Colonic mucosa (tissue), 4 donors: ENCODE measurements at places on chromosomes 13 and 19. TPM values are rescaled to one million over a fixed set of nuclear protein-coding genes. Genes with fewer than 3 reads are reported as not detected.

- H3K27ac ChIP-seq: no peak overlapping the region
- no peaks in the 10 kb centered on the region for H3K27me3 ChIP-seq
- no peak for DNase-seq
- peaks cover 20% of the 10 kb centered on the region for H3K36me3 ChIP-seq
- no peak overlapping the region for H3K4me3 ChIP-seq
- peaks cover 13% of the 10 kb centered on the region for H3K4me1 ChIP-seq
These were observed 6.1 kb downstream of the SAFB start for GRCh38 chr19:5628919-5629481.

DNA sequence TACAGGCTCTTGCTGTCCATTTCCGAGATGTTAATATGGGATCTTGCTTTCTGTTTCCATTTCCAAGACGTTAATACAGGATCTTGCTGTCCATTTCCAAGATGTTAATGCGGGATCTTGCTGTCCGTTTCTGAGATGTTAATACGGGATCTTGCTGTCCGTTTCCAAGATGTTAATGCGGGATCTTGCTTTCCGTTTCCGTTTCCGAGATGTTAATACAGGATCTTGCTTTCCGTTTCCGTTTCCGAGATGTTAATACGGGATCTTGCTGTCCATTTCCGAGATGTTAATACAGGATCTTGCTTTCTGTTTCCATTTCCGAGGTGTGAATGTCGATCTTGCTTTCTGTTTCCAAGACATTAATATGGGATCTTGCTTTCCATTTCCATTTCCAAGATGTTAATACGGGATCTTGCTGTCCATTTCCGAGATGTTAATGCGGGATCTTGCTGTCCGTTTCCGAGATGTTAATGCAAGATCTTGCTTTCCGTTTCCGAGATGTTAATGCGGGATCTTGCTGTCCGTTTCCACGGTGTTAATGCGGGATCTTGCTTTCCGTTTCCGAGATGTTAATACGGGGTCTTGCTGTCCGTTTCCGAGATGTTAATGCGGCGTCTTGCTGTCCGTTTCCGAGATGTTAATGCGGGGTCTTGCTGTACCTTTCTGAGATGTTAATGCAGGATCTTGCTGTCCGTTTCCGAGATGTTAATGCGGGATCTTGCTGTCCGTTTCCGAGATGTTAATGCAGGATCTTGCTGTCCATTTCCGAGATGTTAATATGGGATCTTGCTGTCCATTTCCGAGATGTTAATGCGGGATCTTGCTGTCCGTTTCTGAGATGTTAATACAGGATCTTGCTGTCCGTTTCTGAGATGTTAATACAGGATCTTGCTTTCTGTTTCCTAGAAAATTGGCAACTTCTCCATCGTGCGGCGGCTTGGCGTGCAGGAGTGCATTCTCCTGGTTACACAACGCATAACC lies 38.3 kb downstream of the PEX11G start:
- H3K27me3 ChIP-seq: no peaks in the 10 kb centered on the region
- no peaks in the 10 kb centered on the region for H3K4me1 ChIP-seq
- H3K27ac ChIP-seq: no peak overlapping the region
- DNase-seq: no peak

GRCh38 chr19:40159744-40160143 lies 31.5 kb upstream of the MAP3K10 start:
- no peaks in the 10 kb centered on the region for H3K27me3 ChIP-seq
- no peak overlapping the region for H3K27ac ChIP-seq

DNA sequence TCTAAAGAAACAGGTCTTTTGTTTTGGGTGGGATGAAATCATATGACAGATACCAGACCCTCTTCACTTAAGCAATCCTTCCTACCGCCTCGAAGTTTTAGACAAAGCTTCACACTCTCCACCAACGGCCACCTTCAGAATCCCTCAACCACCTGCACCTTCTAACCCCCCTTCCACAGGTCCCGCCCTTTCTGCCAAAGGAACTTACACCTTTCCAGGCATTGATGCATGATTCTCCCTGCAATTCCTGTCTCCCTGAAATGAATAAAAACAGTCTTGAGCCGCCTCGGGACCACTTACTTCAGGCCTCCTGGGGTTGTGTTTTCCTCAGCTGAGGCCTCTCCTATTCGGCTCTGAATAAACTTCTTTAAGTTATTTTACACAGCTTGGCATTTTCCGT lies 859 bp downstream of the ZNF433 start:
- H3K27ac ChIP-seq: no peak overlapping the region
- H3K36me3 ChIP-seq: no peaks in the 10 kb centered on the region
- peak overlapping the region; percentile 98 for H3K4me3 ChIP-seq
- DNase-seq: no peak

- H3K27me3 ChIP-seq: no peaks in the 10 kb centered on the region
- H3K4me3 ChIP-seq: no peak overlapping the region
- no peak overlapping the region for H3K27ac ChIP-seq
- H3K4me1 ChIP-seq: peaks cover 4% of the 10 kb centered on the region
- no peak for DNase-seq
These were observed 21.9 kb downstream of the RFX1 start for GRCh38 chr19:13984186-13984585.

DNA sequence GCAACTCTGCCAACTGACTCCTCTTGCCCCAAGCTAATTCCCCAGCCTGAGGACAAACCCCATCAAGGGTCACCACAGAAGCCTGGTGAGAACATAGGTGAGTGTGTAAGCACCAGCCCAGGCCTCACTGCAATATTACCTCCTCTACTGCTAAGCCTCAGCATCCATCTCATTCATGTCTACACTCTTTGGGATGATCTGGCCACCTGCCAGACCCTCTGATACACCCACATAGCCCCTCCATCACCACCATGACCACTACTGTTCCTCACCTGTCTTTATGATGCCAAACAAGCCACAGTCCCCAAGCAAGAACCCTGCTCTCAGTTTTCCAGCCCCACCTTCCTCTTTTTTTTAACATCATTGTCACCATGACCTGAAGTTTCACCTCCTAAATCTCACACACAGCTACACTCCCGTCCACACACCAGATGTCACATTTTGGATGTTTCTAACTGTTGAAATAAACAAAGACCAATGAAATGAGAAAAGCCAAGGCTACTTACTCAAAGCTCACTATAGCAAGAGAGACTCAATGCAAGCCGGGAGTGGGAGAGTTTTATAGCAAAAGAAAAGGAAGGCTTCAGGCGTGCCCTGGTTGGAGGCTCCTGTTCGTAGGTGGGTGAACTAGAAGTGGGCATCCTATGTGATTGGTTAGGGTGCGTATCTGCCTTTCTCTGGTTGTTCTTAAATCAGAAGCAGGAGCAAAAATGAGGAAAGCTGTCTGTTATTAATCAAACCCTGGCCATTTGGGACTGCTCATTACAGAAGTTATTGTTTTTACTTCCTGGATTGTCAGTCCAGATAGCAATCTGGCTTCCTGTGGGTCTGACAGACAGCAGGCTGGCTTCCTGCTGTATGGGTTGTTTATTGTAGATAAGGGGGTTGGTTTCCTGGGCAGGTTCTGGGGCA lies 2.0 kb downstream of the ZNF792 start:
- H3K36me3 ChIP-seq: peaks cover 32% of the 10 kb centered on the region
- no peaks in the 10 kb centered on the region for H3K4me1 ChIP-seq
- peak overlapping the region; percentile 74 for H3K27ac ChIP-seq
- DNase-seq: peak; percentile 54
- H3K27me3 ChIP-seq: no peaks in the 10 kb centered on the region

GRCh38 chr19:8904597-8904996 lies 72.4 kb downstream of the MBD3L1 start:
- H3K27me3 ChIP-seq: no peaks in the 10 kb centered on the region
- H3K27ac ChIP-seq: no peak overlapping the region
- no peaks in the 10 kb centered on the region for H3K36me3 ChIP-seq
- H3K4me1 ChIP-seq: no peaks in the 10 kb centered on the region

DNA sequence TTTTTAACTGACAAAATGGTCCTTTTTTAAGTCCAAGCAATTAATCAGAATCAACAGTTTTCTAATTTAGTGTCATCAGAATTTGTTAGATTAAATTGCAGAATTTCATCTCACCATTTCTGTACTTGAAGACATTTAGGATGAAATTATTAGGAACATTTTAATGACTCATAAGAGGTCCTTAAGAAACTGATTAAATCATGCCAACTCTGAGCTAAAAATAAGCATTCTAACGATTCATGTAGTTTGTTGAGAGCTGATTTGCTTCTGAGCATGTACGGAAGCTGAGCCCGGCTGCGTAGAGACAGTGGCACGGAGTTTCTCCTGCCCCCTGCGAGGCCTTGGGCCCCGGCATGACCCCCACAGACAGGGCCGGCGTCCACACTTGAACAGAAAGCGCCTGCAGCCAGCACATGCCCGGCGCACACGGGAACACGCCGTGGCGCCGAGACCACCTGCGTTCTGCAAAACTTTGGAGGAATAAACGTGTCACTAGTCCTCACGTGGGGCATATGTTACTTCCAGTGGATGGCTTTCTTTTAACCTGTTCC lies 89.7 kb upstream of the MCF2L start:
- H3K4me3 ChIP-seq: no peak overlapping the region
- DNase-seq: no peak
- no peaks in the 10 kb centered on the region for H3K27me3 ChIP-seq
- no peaks in the 10 kb centered on the region for H3K36me3 ChIP-seq
- no peaks in the 10 kb centered on the region for H3K4me1 ChIP-seq
- H3K27ac ChIP-seq: no peak overlapping the region

GRCh38 chr13:54433493-54434206 lies 1405.0 kb downstream of the OLFM4 start:
- no peak overlapping the region for H3K4me3 ChIP-seq
- no peak for DNase-seq
- H3K27ac ChIP-seq: no peak overlapping the region
- no peaks in the 10 kb centered on the region for H3K27me3 ChIP-seq
- no peaks in the 10 kb centered on the region for H3K36me3 ChIP-seq

GRCh38 chr19:6678690-6679109 lies 8.7 kb upstream of the TNFSF14 start:
- no peaks in the 10 kb centered on the region for H3K27me3 ChIP-seq
- no peak overlapping the region for H3K4me3 ChIP-seq
- no peak overlapping the region for H3K27ac ChIP-seq

DNA sequence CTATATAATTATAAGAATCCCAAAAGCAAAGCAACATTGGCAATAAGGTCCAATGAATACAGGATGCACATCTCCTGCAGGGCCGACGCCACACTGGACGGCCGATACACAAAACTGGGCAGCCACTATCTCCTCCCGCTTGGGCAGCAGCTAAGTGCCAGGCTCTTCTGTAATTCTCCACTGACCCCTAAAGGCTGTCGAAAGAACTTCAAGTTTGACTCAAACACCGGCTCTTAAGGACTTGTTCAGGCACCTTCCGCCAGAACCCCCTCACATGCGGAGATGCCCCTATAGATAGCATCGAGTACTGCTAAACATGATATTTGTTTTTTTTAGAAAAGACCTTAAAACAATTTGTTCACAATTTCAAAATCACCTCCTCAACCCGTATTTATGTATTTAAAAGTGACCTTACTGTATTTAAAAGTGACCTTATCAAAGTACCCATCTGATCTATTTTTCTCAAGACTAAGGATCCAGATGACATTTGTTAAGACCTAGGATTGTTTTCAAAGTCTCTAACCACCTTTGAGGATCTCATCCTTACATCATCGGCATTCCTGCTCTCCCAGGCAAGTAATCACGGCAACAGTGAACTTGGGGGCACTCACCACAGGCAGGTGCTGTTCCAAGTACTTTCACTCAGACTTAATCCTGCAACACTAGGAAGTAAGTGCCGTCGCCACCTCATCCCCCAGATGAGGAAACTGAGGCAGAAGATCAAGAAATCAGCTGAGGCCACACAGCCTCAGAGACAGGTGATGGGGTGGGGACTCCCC lies 77.8 kb downstream of the TUBGCP3 start:
- H3K27ac ChIP-seq: no peak overlapping the region
- no peaks in the 10 kb centered on the region for H3K27me3 ChIP-seq

- H3K27ac ChIP-seq: no peak overlapping the region
- H3K27me3 ChIP-seq: no peaks in the 10 kb centered on the region
- no peaks in the 10 kb centered on the region for H3K4me1 ChIP-seq
These were observed 86.2 kb upstream of the MBNL2 start for GRCh38 chr13:97135883-97136282.

DNA sequence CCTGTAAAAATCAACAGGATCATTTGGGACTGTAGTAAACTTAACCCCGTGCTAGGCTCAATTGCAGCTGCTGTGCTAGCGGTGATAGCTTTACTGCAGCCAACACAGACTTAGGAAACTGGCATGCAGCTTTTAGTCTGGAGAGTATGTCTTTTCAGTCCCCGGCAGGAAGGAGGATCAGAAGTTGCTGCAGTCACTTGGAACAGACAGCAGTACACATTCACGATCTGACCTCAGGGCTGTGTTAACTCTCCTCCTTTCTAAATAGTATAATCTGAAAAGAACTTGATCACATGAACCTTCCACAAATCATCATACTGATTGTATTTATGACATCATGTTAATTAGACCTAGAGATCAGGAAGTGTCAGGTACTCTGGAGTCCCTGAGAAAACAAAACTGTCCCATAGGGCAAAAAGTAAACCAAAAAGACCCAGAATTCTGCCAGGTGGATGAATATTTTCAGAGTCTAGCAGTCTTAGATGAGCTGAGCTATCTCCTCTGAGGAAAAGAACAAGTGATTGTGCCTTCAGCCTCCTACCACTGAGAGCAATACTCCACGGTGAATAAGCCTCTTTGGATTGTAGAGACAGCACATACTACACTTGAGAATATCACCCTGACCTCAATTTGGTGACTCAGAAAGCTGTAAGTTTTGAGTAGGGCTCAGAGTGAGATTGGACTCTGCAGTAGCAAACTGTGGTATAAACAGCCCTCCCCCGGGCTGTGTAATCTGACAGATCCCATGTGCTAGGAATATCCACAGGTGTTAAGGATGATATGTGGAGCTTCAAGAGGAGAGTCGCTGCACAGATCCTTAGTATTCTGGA lies 181.0 kb upstream of the GPR12 start:
- peaks cover 3% of the 10 kb centered on the region for H3K4me1 ChIP-seq
- no peak overlapping the region for H3K27ac ChIP-seq
- DNase-seq: no peak
- H3K4me3 ChIP-seq: no peak overlapping the region
- no peaks in the 10 kb centered on the region for H3K27me3 ChIP-seq
- H3K36me3 ChIP-seq: no peaks in the 10 kb centered on the region

GRCh38 chr19:13882836-13883235 lies 5.9 kb downstream of the NANOS3 start:
- H3K27me3 ChIP-seq: no peaks in the 10 kb centered on the region
- no peaks in the 10 kb centered on the region for H3K36me3 ChIP-seq
- peaks cover 42% of the 10 kb centered on the region for H3K4me1 ChIP-seq
- no peak for DNase-seq
- H3K4me3 ChIP-seq: no peak overlapping the region
- H3K27ac ChIP-seq: no peak overlapping the region

DNA sequence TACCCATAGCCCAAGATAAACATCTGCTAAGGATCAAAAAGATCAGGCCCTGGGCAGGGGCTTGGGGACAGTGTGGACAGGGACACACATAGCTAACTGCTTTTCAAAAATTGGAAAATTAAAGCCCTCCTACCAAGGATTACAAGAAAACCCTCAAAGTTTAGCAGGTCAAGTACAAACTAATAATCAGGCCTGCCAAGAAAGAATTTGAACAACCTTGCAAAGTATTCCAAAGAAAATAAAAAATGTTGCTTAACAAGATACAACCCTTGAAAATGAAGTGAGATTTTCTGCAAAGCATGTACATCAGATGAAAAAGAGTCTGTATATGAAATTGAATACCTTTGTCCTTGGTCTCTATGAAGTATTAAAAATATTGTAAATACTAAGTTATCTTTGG lies 67.3 kb downstream of the KLF12 start:
- no peak overlapping the region for H3K4me3 ChIP-seq
- H3K27me3 ChIP-seq: no peaks in the 10 kb centered on the region
- no peak overlapping the region for H3K27ac ChIP-seq
- no peaks in the 10 kb centered on the region for H3K36me3 ChIP-seq

Gene EML2
- 96.2 TPM for total RNA-seq

Gene KCTD15
- 14.0 TPM for total RNA-seq

Gene IFI30
- 47.1 TPM for total RNA-seq

Gene AMER2
- not detected for total RNA-seq
